Central memory CD4-positive, alpha-beta T cell (primary cell): ENCODE measurements at places on chromosomes 3 and 15.

GRCh38 chr15:80992441-80992840 is 2.8 kb upstream of the MESD start:
- DNase-seq: no peak

GRCh38 chr3:156535162-156535627 is 19.7 kb downstream of the SSR3 start:
- DNase-seq: no peak

GRCh38 chr3:146322216-146322817 is 71.4 kb upstream of the PLSCR4 start:
- no peak for DNase-seq

DNA sequence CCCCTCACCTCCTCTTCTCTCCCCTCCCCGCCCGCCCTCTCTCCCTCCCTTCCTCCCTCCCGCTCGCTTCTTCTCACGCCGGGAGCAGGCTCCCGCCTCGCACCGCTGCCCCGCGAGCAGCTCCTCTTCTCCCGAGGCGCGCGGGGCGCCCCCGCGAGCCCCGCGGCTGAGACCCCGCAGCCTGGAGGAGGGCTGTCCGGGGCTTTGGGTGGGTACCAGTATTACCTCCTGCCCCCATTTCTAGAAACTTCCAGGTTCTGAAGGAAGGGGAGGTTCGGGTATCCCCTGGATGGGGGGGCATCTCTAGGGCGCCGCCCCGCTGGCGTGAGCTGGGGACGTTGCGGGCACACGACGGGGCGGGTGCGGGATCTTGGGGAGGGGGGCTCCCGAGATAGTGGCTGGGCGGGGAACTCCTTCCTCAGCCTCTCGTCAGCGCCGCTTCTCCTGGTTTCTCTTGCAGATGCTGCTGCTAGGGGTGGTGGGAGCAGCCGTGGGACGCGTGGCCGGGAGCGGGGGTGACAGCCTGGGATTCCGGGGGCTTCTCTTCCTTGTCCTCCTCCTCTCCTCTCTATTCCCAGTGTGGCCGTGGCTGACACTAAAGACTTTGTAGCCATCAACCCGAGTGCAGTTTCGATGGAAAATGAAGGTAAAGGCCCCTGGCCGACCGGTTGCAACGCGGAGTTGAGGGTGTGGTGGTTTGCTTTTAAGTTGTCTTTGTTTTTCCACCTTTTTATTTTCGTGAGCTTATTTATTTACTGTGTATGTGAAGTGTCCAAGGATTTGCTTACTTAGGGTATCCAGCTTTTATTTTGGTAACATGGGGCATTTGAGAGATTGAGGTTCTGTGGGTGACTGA is 474 bp downstream of the ATP2C1 start:
- DNase-seq: peak; percentile 50

DNA sequence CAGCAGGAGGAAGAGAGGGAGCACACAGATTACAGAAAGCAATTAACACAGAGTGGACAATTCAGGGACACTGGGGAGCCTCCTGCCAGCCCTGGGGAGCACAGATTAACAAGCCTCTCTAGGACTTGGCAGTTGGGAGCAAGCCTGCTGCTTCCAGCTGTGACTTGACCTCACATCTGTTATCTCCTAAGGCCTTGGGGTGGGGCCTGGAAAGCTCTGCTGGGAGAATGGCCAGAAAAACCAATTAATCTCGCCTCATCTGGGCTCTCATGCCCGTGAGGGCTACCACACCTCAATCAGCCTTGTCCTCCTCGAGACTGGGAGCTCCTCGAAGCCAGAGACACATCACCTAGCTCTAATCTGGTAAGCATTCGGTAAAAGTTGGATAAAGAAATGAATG is 39.1 kb downstream of the SEMA5B start:
- no peak for DNase-seq
